Activated CD4-positive, alpha-beta T cell treated with anti-CD3 and anti-CD28 coated beads, Interleukin-2, amount 50 U/mL, for 4 hours (primary cell): ENCODE measurements at places on chromosomes 6 and 20.

- no peak for DNase-seq
These were observed 593.0 kb downstream of the GRIK2 start for GRCh38 chr6:101986476-101986875.

GRCh38 chr6:169887529-169888140 is 136.2 kb downstream of the ERMARD start:
- DNase-seq: no peak

DNA sequence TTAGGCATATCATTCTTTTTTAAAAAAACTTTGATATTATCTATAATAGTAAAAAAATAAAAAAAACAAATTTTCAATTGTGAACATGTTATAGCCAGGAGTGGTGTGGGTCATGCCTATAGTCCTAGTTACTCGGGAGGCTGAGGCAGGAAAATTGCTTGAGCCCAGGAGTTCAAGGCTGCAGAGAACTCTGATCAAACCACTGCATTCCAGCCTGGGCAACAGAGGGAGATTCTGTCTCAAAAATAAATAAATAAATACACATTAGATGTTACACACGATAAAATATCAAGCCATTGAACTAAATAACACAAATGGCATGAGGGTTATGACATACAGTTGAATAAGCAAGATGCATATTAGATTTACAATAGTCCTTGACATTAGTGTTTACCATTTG is 27.9 kb upstream of the MYMX start:
- DNase-seq: no peak

DNA sequence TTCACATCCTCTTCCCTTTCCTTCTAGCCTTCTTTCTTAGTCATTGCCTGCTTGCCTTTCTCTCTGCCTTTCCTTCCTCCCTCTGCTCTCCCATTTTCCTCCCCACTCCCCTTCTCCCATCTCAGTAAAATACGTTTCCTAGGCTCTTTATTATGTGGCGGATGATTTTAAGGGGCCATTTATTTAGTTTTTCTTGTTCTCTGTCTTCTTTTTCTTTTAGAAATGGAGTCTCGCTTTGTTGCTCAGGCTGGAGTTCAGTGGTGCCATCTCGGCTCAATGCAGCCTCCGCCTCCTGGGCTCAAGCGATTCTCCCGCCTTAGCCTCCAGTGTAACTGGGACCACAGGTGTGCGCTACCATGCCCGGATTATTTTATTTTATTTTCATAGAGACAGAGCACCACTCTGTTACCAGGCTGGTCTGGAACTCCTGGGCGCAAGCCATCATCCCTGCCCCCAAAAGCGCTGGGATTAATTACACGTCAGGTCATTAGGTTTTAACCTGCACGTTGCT is 1.5 kb downstream of the MTHFD1L start:
- DNase-seq: no peak

GRCh38 chr6:28988536-28989311 is 16.4 kb downstream of the ZNF311 start:
- DNase-seq: peak; percentile 65

- no peak for DNase-seq
These were observed 66.0 kb downstream of the RNF182 start for GRCh38 chr6:13990796-13991195.

GRCh38 chr20:2972126-2972525 is 71.3 kb upstream of the GNRH2 start:
- no peak for DNase-seq

- DNase-seq: peak; percentile 8
These were observed 291.3 kb upstream of the PRDM1 start for GRCh38 chr6:105794870-105795269.

DNA sequence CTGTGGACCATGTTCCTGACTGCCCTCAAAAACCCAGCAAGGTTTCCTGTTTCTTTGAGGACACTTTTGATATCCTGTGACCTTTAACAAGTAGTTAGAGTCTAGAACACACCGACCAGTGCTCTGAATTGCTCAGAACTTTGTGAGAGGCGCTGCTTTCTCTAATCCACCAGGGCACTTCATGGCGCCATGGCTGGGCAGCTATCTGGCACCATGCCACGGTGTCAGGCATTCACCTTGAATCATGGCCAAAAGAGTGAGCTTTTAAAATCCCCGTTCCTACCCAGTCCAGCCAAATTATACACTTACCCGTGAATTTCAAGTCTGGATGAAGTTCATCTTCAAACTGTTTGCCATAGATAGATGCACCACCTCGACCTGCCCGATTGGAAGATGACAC is 17.0 kb upstream of the CPNE5 start:
- no peak for DNase-seq

- DNase-seq: no peak
These were observed 1.4 kb upstream of the DAAM2 start for GRCh38 chr6:39790772-39791171.

DNA sequence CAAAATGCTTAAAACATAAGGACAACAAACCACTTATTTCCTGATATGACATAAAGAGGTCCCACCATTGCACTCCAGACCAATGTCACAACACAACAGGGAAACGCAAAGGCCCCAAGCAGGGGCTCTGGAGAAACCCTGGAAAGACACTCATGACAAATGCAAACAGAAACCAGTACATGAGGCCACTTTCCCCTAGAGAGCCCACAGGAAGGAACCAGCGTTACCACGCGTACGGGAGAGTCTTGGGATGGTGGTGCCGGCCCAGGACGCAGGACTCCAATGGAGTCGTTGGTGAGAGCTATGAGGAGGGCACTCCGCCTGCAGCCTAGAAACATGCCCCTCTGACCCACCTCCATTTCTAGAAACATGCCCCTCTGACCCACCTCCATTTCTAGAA is 20.2 kb downstream of the GMEB2 start:
- DNase-seq: no peak

- no peak for DNase-seq
These were observed 61.6 kb downstream of the TRDN start for GRCh38 chr6:123575188-123575587.

DNA sequence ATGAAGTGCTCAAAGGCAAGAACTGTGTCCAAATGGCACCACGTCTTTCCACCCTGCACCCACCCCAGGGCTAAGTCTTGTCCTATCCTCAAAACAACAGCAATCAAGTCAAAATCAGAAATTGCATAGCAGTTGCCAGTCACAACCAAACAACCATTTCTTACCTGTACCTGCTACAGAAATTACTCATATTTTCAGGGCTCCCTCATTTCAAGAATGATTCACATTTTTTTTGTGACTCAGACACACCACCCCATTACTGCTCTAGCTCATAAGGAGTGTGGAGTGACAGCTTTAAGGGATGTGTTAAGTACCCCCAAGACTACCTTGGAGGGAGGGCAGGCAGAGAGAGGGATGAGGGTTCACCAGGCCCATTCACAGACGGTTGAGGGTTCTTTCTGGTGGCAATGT is 111.7 kb downstream of the TRERF1 start:
- no peak for DNase-seq

- no peak for DNase-seq
These were observed 97.9 kb downstream of the L3MBTL3 start for GRCh38 chr6:130116273-130116672.

DNA sequence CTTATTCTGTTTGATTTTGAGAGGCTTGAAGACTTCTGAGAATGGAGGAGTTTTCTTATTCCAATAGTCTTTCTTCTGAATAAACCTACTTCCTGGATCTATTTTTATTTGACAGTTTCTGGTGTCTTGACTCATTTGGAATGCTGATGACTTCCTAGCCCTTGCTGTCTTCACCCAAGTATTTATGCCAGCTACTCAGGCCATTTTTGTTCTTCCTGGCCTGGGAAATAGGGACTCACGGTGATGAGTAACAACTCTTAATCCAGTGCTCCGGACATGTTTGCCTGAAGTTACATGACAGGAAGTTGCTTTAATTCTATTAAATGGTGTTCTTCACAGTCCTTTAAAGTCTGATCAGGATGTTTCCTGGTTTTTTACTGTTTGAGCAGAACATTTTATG is 272.1 kb upstream of the EYS start:
- DNase-seq: no peak
